ENCODE measurements at places on chromosomes 6 and 20. TPM values are rescaled to one million over a fixed set of nuclear protein-coding genes. Genes with fewer than 3 reads are reported as not detected.

DNA sequence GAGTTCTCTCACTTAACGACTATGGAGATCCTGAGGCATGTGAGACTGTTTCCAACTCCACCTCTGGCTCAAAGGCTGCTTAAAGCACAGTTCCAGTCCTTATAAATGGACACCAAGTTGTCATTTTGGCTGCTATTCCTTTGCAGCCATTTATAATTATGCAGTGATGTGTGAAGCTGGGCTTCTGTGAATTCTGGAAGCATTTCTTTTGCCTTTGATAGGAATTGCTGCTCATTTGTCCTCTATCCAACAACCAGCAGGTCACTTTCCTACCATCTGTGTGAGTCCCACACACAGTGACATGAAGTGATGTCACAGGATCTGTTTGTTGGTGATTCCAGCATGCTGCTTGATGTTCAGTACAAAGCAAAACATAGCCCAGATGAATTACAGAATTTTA, 28.5 kb upstream of the EFHC1 start:
- no peak for DNase-seq

GRCh38 chr6:859936-860335, 167.0 kb upstream of the EXOC2 start:
- no peak for DNase-seq

- DNase-seq = no peak
These were observed 478.5 kb downstream of the PKHD1 start for GRCh38 chr6:51608932-51609331.

GRCh38 chr6:40183902-40184301, 249.6 kb upstream of the MOCS1 start:
- no peak for DNase-seq

- peak; percentile 39 for DNase-seq
These were observed 661 bp upstream of the HEBP2 start for GRCh38 chr6:138403324-138403800.

GRCh38 chr6:108677894-108678293, 117.2 kb downstream of the FOXO3 start:
- no peak for DNase-seq

DNA sequence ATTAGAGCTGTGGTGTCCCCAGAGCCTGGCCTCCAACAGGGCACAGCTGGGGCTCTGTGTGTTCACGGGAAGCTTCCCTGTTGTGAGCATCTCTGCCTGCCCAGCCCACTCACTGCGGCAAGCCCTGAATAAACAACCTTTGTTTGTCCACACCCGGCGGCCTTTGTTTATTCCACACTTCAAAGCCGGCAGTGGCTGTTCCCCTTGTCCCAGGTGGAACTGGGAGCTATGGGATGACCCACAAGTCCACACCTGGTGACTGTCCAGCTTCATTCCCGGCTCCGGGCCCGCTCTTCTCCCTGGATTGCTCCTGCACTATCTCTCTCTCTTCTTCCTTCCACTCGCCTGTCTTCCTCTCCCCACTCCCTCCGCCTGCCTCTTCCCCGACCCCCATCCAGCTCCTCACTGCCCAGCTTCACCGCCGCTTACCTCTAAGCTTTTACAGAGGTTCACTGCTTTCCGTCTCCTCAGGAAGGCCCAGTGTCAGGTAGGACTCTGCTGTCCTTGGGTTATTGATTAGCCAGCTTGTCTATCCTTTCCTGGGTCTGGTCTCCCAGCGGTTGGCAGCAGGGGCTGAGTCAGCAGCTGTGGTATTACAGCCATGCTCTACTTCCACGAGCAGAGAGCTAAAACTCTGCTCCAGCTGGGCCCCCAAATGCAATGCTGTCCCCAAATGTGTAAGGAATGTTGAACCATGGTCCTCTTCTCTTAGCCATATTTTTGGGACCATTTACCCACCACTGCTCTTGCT, 17.8 kb downstream of the DACT2 start:
- DNase-seq = no peak

DNA sequence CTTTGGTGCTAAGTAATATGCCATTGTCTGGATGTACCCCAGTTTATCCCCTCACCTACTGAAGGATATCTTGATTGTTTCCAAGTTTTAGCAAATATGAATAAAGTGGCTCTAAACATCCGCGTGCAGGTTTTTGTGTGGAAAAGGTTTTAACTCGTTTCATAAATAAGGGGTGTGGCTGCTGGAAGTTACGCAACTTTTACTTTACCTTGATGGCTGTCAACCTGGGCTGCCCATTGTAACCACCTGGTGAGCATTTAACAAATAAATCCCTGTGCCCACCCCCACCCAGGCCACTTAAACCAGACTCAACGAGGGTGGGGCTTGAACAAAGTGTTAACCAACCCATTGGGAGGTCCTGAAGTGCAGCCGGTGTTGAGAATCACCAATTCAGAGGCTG, 187.8 kb downstream of the NRN1 start:
- no peak for DNase-seq

The ID4 gene
- total RNA-seq = 3.7 TPM

The ERVFRD-1 gene
- total RNA-seq = not detected

The SLCO4A1 gene
- 3.5 TPM for total RNA-seq

The ARFGEF2 gene
- 22.0 TPM for total RNA-seq
